ENCODE measurements at places on chromosomes 11 and 22.

DNA sequence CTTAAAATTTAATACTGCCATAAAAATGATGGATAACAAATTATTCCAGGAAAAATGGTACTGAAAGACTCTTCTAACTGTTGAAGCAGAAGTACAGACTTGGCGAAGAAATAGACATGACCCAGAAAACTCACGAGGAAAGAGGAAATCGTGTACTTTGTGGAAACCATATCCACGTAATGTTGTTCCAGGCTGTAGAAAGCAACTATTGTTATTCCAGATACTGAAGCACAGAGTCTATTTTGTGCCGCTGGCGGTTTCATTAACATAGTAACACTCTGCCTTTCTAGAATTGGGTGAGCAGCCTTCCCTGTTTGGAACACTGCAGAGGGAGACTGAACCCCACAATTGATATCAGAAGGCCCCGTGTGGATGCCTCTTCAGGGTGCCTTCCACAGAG lies 310.6 kb downstream of the TBC1D22A start:
- DNase-seq: no peak

DNA sequence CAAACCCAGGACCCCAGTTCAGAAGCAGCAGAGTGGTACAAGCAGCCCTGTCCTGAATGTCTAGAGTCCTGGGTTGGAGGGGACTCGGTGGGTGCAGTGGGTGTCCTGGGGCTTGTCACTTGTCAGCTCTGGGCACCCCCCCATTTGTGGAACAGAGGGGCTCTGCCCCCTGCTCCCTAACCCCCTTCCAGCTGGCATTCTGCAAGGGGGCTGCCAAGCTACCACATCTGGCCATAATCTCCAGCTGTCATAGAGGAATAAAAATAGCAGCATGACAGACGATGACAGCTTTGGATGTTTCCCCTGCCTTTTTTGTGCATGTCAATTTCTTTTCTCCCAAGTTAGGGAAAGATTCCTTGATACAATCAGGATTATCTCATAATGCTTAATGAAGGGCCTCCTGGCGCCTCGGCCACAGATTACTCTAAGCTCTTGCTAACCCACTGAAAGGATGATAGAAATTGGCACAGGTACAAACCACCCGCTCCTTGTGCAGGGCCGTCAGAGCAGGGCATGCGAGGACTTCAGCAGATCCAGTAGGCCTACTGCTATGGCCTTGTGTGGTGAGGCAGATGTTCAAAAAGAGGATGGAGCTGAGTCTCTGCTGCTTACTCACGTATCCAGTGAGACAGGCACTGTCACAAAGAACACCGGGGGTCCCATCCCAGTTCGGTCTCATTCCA lies 83.0 kb downstream of the ISX start:
- no peak for DNase-seq

GRCh38 chr22:44331881-44332714 lies 19.3 kb upstream of the SHISAL1 start:
- no peak for DNase-seq

DNA sequence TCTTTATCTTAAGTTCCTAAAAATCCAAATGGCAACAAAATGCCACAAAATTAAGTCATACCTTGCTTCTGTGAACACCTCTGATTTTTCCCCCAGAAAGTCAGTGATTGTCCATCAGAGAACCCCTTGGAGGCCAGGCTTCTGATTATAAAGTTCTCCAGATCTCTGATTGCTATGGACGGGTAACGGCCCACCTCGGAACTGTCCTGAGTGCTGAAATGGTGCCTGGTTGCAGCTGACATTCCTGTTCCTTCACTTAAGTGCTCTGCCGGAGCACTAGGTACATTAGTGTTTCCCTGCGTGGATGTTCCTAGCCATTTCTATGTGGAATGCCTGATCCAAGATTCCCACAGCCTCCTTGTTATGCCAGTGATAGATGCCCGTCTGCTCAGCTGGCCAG lies 85.0 kb downstream of the CHST1 start:
- DNase-seq: no peak

- DNase-seq: peak; percentile 67
These were observed 25.8 kb downstream of the DDIAS start for GRCh38 chr11:82927264-82927880.

DNA sequence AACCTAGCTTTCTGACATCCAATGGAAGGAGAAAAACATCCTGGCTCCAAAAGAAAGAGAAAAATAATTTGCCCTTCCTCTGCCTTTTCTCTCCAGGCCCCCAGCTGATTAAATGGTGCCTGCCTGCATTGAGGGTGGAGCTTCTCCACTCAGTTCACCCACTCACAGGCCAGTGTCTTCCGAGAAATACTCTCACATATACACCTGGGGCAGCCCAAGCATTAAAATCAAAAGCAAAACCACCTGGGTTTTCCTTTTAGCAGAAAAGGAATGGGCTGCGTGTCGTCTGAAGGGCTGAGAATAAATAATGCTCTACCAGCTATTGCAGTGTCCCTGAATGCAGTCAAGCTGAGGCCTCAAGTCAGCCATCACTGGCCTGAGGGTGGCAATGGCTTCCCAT lies 1143.8 kb upstream of the TENM4 start:
- DNase-seq: no peak

DNA sequence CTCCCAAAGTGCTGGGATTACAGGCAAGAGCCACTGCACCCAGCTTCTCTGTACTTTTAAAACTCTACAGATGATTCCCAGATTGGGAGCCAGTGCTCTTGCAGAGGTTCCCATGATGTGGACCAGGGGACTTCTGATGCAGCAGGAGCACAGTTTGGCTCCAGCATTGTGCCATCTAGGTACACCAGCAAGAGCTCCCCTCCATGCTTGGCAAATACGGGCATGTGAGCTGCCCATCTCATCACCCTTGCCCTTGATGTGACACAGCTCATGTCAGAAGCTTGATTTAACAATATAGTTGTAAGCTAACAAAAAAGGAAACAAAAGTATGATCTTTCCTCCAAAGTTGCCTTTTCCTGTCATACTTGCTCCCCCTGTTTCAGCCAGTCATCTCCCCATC lies 28.7 kb downstream of the SNU13 start:
- DNase-seq: no peak

GRCh38 chr22:20510811-20511577 lies 3.6 kb downstream of the MED15 start:
- no peak for DNase-seq

GRCh38 chr11:20113149-20113438 lies 47.2 kb downstream of the DBX1 start:
- no peak for DNase-seq

- DNase-seq: no peak
These were observed 3.8 kb upstream of the MUC2 start for GRCh38 chr11:1070594-1071462.

DNA sequence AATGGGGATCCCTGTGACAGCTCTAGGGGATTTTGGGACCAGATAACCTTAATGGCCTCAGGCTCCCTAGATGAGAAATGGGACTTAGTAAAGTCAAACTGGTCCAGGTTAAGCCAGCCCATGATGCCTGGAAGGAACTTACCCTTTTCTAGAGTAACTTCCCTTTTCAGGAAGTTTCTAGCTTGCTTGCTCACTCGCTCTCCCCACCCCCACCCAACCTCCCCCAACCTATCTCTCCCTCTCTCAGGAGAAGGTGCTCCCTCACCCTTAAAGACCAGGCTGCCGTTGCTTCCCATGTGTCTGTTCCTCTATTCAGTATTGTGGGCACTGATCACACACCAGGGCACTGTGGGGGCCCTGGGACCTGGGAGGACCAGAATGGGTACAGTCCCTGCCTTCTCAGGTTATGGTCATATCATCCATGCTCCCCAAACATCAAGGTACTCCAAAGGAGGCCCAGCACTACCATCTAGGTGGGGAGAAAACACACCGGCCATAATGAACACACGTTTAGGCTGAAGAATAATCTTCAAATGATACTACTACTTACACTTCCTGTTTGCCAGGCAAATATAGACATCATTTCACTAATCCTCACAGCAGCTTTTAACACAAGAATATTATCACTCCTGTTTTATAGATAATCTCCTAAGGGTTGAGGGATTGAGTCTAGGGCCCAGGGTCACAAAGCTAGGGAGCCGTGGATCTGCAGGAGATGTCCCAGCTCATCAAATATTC lies 18.2 kb downstream of the KCNQ1OT1 start:
- DNase-seq: no peak

GRCh38 chr11:4125141-4125540 lies 30.5 kb downstream of the RRM1 start:
- DNase-seq: no peak

DNA sequence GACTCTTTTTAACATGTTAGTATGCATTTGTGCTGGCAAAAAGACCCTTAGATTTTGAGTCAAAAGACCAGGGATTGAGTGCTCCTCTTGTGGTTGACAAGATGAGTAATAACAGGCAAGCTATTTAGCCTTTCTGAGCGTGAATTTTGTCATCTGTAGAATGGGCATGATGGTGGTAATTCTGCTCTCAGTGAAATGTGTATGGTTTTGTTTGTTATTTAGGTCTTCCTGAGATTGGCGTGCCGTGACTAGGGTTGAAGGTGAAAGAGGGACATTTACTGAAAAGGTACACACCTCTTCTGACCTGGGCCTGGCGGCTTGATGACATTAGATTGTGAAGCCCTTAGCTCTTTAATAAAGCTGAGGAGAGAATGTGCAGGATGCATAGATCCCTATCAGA lies 8.4 kb upstream of the CEP295 start:
- DNase-seq: no peak

DNA sequence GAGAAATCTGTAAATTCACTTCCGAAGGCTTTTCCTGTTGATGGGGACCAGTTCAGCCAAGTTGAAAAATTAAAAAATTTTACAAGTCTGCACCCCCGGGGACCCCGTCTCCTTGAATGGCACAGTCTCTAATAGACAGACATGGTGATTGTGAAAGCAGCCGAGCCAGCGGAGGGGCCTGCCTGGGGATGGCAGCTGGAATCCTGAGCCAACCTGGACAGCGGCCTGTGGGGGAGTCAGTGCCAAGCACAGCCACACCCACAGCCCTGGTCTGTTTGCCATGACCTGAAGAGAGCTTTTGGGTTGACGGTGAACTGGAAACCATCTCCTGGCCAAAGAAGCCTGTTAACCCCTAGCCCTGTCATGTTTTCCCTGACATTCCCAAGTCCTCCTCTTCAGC lies 64.7 kb downstream of the PARVG start:
- no peak for DNase-seq

- DNase-seq: peak; percentile 49
These were observed at the start of gene CDC42BPG for GRCh38 chr11:64844330-64845128. TSS of gene CDC42BPG (minus strand) at chr11:64844653. CDS start at chr11:64844569, 84 bp downstream.

- DNase-seq: no peak
These were observed 38.3 kb upstream of the LRRC55 start for GRCh38 chr11:57143459-57143858.

DNA sequence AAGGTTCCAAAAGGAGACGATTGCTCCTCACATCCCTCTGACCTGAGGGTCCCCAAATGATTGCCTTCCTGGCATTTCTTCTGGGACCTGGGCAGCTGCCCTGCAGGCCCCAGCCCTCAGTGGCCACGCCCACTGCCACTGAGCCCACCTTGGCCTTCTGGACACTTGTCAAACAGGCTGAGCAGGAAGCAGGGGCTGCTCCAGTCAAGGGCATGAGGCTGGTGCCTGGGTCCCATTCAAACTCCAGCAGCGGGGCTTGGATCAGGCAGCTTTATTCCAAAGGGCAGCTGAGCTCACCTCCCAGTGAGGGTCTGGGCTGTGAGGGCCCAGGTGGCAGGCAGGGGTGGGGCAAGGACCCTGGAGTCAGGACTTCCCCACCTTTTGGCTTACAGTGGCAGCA lies 13.6 kb downstream of the KCTD17 start:
- no peak for DNase-seq

DNA sequence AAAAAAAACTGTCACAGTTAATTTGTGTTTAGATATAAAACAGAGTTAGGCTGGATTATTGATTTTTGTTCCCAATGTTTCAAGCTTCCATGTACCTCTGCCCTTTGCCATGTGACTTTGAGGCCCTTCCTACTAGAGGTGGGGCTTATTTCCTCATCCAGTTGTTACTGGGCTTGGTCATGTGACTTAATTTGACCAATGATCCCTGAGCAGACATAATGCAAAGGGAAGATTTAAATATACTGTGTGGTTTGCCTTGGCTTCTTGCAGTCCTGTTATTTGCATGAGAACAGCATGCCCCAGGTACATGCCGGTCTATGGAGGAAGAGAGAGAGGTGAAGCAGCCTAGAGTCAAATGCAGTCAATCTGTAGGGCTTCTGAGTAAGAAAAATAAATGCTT lies 347.0 kb downstream of the MIAT start:
- DNase-seq: no peak

GRCh38 chr11:60502221-60502775 lies 9.7 kb downstream of the MS4A12 start:
- no peak for DNase-seq

DNA sequence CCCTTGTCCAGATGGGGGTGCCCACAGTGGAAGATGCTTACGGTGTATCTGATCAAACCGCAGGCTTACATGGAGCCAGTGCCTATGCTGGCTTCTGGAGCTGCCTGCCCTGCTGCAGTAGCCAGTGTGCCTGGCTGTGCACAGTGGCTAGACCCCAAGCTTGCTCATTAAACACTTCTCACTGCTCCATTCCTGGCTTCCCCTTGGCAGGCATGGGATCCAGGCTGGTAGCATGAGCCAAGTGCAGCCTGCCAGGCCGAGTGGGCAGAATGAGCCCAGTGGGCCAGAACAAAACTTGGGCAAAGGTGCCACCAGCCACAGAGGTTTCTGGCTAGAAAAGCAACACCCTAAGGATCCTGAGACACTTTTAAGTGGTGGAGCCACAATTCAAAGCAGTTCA lies 55.4 kb upstream of the B3GNT6 start:
- DNase-seq: peak; percentile 44

GRCh38 chr11:119267645-119268044 lies 49.3 kb downstream of the MCAM start:
- no peak for DNase-seq

GRCh38 chr11:61777234-61778090 lies 14.9 kb downstream of the TMEM258 start:
- no peak for DNase-seq

- DNase-seq: no peak
These were observed 40.7 kb downstream of the PACSIN2 start for GRCh38 chr22:42974223-42974622.

DNA sequence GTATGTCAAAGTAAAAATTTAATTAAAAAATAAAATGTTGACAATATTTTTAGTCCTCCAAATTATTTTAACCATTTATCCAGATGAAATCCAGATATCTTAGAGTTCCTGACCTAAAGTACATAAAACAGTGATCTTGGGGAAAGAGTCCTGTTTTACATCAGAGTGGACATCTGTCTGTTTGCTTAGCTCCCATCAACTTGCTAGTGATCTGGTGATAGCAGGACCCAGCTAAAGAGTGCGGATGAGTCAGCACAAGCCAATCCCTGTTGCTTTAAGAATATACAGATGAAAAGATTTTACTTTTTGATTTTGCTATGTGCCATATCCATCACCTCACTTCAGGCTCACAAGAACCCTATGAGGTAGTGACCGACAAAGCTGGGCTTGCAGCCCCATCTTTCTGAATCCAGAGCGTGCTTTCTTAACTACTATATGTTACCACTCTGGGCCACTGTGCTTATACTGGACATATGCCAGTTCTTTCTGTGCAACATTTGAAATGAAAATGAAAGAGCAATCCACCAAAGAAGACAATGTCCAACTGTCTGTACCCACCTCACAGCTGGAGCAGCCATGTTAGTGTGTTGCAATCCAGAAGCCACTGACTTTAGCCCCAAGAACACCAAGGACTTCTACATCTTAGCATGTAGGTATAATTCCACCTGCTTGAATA lies 167.6 kb upstream of the SESN3 start:
- no peak for DNase-seq

All from cerebellar cortex (tissue), 1 donor.